ENCODE measurements at places on chromosomes 3 and 15.

- no peak for DNase-seq
Measured at GRCh38 chr3:88000853-88001252, 58.0 kb downstream of the CGGBP1 start.

- DNase-seq: peak; percentile 91
Measured at GRCh38 chr15:45279024-45279698, 27.1 kb downstream of the SLC28A2 start.

DNA sequence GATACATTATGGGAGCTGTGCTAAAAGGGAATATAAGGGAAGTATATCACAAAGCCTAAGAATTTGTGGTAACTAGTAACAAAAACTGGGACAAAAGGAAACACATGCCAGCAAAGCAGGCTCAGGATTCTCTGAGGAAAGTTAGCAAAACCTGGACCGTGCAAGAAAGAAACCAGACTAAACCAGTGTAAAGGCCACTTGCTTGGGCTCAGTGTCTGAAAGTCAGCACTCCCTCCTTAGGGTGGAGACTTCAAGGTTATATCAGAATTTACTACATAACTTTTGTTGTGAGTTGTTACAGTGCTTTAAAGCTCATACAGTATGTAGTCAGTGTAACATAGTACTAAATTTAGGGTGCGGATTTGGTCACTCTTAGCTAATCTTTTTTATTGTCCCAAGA lies 269.9 kb upstream of the GADL1 start:
- DNase-seq: no peak

- no peak for DNase-seq
Measured at GRCh38 chr3:152318512-152318911, 49.8 kb downstream of the MBNL1 start.

GRCh38 chr3:106582151-106582550 lies 713.3 kb upstream of the CBLB start:
- DNase-seq: no peak

GRCh38 chr15:22794063-22794462 lies 7.6 kb downstream of the NIPA1 start:
- no peak for DNase-seq

DNA sequence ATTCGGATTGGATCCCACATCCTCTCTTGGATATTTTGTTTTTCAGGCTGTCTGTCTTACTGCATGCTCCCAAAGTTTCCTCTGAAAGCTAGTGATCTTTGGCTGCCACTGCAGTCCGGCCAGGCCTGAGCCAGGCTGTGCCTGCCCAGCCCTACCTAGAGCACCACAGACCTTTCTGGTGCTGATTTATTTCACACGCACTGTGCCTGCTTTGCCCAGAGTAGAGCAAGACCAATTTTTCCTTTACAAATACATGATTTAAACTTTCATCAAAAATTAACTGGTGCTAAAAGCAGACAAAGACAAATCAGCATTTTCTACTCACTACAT lies 28.0 kb upstream of the NDUFB4 start:
- DNase-seq: no peak

DNA sequence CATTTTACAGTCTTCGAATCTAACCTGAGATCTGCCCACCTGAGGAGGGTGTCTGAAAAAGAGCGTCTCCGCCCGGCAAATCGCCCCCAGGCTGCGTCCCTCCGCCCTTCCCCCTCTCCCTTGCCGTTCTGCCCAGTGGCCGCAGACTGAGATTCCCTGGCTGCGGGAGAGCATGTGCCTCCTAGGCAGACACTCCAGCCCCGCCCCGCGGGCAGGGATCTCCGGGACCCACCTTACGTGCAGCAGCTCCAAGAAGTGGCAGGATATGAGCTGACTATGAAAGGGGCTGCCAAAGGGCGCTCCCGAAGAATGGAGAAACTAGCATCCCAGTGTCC lies 2.7 kb upstream of the WNT5A start:
- no peak for DNase-seq

DNA sequence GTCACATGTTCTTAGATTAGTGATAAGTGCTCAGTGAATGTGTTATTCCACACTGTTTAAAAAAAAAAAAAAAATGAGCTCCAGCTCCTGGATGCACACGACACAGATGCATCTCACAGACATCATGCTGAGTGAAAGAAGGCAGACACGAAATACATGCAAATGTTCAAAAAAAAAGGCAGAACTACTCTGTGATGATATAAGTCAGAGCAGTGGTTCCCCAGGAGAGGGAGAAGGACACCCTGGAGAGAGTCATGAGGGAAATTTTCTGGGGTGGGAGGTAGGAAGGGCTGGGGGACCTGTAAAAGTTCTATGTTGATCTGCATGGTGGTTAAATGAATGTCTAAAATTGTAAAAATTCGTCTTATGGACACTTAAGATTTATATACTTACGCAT lies 4.3 kb downstream of the CSRNP1 start:
- DNase-seq: no peak

GRCh38 chr15:40354408-40355171 lies 3.4 kb upstream of the DISP2 start:
- no peak for DNase-seq

DNA sequence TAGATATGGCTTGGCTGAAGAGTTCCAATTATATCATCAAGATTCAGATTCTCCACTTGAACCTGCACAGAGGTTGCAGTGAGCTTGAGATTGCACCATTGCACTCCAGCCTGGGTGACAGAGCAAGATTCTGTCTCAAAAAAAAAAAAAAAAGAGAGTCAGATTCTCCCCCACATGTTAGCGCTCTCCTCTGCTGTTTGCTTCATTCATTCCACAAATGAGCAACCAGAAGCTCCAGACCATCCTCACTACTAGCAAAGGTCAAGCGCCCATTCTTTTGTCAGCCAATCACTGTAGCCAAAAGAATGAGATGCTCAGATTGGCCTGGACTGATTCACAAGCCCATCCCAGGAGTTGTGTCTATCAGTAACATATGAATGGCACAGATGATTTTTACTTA lies 28.4 kb upstream of the TCF12 start:
- no peak for DNase-seq

DNA sequence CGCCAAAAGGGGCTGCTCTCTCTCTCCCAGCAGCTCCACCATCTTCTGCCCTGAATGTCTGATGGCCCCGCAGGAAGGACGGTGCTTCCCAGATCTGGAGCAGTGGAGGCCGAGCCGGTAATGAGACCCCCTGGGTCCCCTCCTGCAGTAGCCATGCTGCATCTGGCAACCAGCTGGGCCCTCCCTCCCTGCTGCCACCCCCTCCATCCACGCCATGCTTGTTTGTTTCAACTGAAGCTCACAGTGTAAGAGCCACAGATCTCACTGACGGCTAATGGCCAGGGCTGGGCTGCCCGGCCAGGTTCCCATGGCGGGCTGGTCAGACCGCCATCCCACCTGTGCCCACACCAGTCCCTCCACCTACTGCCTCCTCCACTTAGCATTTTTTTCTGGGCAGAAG lies 260.8 kb downstream of the UACA start:
- no peak for DNase-seq

- DNase-seq: no peak
Measured at GRCh38 chr3:123750209-123750608, 133.9 kb downstream of the MYLK start.

DNA sequence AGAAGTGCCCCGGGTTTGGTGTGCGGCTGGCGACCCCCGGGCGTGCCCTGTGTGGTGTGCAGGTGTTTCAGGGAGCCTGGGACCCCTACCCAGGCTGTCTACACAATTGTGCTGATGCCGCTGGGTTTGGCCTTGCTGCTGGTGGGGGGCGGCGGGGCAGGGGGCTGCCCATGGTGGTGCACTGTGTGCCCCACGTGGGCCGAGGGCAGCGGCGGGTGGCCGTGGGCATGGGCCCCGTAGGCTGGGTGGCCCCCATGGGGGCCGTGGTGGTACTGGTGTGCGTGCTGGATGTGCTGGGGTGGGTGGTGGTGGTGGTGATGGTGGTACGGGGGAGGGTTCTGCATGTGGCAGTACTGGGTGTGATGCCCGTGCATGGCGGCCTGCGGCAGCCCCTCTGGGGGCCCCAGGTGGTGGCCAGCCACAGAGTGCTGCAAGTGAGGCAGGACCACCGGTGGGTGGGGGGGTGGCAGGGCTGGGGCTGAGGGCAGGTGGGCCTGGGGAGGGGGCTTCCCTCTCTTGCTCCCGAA lies 59.6 kb upstream of the RPL32 start:
- no peak for DNase-seq

GRCh38 chr3:54536450-54536849 lies 391.4 kb downstream of the LRTM1 start:
- DNase-seq: no peak

- DNase-seq: no peak
Measured at GRCh38 chr15:93102211-93102610, 13.2 kb upstream of the RGMA start.

DNA sequence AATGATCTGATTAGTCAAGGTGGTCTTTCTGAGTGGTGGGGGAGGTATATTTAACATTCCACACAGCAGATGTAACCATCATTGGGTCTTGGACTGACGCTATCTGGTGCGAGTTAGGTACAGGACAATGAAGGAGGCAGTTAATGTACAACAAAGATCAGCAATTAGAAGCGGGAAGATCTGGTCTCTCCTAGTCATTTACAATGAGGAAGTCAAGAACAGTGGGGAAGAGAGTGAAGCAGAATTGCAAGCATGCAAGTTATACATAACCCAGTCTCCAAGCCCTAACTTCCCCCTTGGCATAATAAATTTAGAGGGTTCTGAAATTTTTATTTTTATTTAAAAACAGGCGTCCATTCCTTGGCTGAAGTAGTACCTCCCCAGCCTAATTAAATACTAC lies 14.1 kb downstream of the GPD1L start:
- DNase-seq: no peak

GRCh38 chr3:128872282-128872681 lies 7.1 kb upstream of the ACAD9 start:
- no peak for DNase-seq

DNA sequence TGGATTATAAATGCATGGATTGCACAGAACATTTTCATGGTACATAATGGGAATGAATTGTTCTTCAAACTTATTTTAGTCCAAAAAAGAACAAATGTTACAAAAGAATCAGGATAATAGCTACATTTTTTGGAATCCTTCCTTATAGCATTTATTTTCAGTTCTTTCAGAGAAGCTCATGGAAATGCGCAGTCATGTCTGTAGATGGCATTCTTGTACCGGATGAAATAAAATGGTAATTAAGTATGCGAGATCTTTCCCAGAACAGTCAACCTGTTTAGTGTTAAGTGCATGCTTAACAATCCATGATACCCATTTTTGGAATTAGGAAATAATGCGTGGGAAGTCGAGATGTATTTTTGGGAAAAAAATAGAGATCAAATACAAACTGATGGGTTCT lies 38.2 kb upstream of the GOLGA8B start:
- peak; percentile 58 for DNase-seq

GRCh38 chr15:31387479-31388118 lies 61.0 kb downstream of the KLF13 start:
- no peak for DNase-seq

DNA sequence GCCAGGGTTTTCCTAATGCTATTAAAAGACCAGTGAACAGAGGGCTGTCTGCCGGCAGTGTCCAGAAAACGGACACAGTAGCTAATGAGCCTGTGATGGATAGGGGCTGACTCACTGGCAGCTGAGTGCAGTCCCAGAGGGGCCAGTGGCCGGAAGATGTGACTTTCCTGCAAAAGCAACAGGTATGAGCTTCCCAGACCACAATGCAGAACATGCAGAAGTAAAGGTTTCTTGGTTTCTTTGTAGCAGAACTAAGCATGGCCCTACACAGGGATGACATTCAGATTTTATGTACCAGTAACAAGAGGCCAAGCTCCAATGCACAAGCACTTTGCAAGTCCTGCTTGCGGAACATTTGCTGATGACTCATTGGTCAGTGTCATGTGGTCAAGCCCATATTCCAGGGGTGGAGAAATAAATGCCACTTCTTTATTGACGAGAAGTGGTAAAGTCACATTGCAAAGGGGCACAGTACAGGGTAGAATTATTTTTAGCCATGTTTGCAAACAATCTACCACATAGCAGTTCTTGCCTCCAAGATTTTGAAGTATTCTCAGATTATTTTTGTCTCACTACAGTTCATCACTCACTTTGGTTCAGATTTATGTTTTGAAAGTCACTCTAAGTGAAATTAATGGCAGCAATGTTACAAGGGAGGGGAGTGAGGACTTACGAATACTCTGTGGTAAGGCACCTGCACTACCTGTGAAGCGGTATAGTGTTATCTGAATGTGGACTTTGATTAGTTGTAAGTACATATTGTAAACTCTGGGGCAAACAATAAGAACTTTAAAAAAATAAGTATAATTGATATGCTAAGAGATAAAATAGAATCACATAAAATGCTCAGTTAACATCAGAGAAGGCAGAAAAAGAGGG lies 263.3 kb downstream of the ABHD5 start:
- DNase-seq: no peak

GRCh38 chr3:187748050-187748481 lies 2.8 kb upstream of the BCL6 start:
- peak; percentile 89 for DNase-seq

GRCh38 chr15:57505949-57506391 lies 85.7 kb upstream of the MYZAP start:
- DNase-seq: no peak

GRCh38 chr15:82843566-82843965 lies 34.1 kb downstream of the WHAMM start:
- DNase-seq: no peak

DNA sequence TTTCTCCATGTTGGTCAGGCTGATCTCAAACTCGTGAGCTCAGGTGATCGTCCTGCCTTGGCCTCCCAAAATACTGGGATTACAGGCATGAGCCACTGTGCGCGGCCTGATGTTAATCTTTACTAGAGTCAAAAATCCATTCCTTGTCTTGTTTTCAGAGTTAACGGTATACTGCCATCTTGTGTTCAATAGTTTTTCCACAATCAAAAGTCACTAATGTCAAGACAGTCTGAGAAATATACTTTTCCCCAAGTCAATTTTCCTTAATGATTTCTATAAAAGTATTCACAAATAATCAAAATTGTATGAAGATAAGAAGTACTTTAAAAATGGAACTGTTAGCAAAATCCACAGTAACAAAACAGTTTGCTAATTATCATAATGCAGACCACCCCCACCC lies 8.5 kb downstream of the CRBN start:
- DNase-seq: peak; percentile 44

DNA sequence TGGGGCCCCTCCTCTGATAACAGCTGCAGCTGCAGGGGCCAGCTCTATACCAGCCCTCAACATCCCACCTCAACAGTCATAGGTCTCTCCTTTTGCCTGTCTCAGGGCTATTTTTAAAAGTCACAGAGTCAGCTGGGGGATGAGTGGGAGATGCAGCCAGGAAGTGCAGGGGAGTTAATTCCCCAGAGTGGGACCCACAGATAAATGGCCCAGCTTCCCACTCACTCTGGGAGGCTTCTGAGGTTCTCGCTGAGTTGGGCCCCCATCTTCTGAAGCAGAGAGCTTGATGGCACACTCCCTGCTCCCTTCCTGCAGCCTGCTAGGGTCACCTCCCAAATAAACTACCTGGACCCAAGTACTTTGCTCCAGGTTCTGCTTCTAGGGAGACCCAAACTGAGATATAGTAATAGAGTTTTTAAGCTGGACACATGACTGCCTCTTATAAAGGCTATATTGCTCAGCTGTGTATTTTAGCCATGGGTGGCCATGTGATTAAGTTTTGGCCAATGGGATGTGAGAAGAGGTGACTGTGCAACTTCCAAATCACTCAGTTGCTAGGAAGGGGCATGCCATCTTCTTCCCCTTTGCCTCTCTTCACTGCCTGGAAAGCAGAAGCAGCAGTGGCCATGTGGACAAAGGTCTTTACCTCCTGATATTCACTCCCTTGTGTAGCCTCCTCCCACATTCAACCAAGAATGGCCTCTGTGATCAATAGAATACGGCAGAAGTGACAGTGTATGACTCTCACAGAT lies 15.5 kb upstream of the VIPR1 start:
- DNase-seq: no peak

Data from hematopoietic multipotent progenitor cell treated with erythropoietin and hydrocortisone succinate and interleukin-3 and kit ligand, for 15 days (in vitro differentiated cells).